ENCODE measurements at places on chromosomes 3 and 15.

GRCh38 chr15:81666839-81667238, 292.8 kb upstream of the TMC3 start:
- DNase-seq = no peak

- peak; percentile 76 for DNase-seq
These were observed 605.0 kb upstream of the TBL1XR1 start for GRCh38 chr3:177802151-177802900.

GRCh38 chr15:84798436-84798946, 18.7 kb upstream of the ALPK3 start:
- DNase-seq = no peak

GRCh38 chr3:141307351-141308059, 60.8 kb upstream of the ZBTB38 start:
- no peak for DNase-seq

- no peak for DNase-seq
These were observed 462.8 kb upstream of the DPH6 start for GRCh38 chr15:36008719-36009118.

DNA sequence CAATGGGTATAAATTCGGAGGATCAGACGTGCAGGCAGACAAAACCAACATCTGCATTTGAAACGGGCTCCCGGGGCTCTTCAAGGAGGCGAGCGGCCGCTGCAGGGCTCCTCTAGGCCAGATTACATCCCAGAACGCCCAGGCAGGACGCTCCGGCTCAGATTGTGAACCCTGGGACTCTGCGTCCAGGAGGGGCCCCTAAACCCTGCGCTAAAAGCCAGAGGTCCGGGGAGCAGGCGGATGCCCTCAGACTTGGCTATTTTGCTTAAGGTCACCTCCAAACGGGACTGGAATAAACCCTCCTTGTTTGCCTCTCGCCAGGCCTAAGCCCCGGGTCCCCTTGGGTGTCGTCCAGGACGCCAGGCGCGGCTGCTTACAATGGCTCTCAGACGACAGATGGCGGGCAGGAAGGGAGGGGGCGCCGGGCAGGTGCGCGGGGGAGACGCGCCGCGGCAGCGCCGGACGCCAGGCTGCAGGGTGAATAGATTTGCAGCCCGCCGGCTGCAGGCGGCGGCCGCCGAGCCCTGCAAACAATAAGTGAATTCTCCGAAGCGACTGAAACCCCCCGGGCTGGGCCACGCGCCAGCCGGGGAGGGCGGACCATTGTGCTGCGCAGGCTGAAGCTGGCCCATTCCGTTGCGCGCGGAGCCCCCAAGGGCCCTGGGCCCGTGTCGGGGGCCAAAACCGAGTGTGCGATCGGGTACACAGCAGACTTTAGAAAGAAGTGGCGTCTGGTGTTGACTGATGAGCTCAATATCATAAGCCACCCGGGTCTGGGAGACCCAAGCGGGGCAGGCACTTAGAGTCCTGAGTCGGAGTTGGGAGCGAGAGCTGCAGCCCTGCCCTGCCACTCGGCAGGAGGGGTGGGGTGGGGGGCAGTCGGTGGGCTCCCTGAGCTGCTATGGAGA, 32.3 kb upstream of the AMOTL2 start:
- peak; percentile 88 for DNase-seq

- no peak for DNase-seq
These were observed 181.3 kb downstream of the RORA start for GRCh38 chr15:61047783-61048182.

DNA sequence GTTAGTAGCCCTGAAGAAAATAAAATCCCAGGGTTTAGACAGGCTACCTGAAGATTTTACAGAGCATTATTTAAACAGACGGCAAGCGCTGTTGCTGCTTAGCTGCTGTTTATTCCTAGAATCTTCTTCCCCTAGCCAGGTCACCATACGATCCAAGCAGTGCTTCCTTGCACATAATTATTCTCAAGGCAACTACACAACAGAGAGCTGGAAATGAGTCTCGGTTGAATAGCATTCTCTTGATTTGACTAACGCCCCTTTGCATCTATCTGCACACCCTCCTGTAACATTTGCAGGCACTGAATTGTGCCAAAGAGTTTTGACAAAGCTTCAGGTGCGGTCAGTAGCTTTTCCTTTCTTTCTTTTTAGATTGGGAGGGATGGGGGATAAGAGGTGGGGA, 564.4 kb downstream of the TBL1XR1 start:
- DNase-seq = peak; percentile 22

- DNase-seq = no peak
These were observed 44.5 kb downstream of the RPN1 start for GRCh38 chr3:128606094-128606493.

- DNase-seq = no peak
These were observed 655 bp upstream of the TSPAN3 start for GRCh38 chr15:77071305-77072223.

DNA sequence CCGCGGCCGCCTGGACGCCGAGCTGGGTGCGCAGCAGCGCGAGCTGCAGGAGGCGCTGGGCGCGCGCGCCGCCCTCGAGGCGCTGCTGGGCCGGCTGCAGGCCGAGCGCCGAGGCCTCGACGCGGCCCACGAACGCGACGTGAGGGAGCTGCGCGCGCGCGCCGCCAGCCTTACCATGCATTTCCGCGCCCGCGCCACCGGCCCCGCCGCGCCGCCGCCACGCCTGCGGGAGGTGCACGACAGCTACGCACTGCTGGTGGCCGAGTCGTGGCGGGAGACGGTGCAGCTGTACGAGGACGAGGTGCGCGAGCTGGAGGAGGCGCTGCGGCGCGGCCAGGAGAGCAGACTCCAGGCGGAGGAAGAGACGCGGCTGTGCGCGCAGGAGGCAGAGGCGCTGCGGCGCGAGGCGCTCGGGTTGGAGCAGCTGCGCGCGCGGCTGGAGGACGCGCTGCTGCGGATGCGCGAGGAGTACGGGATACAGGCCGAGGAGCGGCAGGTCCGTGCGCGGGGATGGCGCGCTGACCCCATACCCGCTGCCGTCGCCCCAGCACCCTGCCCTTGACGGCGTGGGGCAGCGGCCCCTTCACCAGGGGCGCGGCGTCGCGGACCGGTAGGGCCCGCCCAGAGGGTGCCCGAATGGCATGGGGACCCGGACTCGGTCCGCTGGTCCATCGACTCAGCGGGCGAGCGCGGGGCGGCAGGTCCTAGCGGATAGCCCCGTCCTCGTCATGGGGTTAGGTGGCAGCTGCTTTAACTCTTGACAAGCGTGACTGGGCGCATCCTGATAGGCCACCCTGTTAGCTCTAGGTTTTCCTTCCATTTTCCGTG, 848 bp downstream of the SYNM start:
- DNase-seq = peak; percentile 80

DNA sequence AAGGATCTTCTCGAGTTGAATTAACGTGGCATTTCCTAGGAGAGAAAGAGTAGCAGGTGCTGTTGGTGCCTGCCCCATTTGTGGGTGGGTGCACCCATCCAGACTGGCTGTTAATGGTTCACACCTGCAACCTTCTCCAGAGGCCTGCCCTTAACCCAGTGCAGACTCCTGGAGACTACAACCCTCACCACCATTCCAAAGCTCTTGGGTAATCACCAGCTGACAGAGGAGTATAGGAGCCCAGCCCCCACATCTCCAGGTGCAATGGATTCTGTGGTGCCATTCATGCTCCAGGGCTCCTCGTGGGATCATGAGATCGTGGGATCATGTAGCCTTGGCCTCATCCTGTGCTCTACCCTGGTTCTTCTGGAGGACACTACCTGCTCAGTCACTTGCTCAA, 60.2 kb downstream of the SEMA5B start:
- DNase-seq = no peak

DNA sequence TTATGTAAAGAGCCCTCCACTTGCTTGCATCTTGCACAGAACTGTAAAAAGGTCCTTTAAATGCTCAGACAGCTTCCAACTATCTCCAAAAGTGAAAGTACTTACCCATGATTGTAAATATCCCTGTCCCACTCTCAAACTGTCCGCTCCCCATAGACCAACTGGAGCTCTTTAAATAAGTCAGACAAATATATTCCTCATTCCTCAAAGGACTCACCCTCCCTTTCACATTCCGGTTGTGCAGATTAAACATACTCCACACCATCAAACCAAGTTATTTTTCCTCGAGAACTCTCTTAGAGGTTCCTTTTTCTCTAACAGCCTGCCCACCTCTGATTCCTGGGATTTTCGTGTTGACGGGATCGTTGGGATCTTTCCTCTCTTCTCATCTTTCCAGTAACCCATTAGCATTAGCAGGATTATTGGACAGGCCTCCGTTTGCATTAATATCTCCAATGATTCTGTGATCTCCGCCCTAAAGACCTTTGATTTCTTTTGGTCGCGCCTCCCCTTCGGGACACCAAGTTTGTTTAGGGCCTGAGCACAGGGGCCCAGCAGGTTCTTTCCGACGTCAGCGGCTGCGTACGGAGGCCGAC, 763 bp downstream of the GOLGB1 start:
- DNase-seq = peak; percentile 73

GRCh38 chr3:191087391-191087790, 111.7 kb upstream of the OSTN start:
- DNase-seq = no peak

DNA sequence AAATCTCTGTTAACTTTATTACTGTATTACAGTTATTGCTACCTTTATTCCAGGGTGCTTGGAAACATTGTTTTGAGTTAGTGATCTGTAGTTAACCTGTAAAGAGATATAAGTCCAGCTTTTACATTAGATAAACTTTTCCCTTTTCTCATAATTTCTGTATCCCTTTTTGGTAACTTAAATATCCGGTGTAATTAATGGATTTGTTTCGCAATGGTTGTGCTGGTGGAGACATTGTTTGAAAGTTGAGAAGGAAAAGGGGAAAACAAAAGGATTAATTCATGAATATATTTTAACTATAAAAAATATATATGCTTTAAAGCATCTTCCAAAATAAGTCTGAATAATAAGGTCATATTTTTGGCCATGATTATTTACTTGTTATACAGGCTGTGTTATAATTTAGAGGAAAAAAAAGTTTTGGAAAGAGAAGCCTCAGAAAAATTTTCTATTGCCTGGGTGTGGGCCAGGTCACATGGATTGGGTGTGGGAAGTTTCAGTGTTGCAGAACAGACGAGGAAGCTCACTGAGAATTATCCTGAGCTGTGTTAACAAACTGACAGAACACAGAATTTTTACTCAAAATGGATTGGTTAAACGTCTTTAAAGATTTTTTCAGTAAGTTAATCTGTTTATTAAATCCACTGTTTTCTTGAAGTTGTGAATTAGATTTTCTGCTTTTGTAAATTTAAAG, 27.7 kb upstream of the IL20RB start:
- DNase-seq = peak; percentile 86

Data from muscle of leg (tissue), 16 donors.